ENCODE measurements at places on chromosomes 4 and X. TPM values are rescaled to one million over a fixed set of nuclear protein-coding genes. Genes with fewer than 3 reads are reported as not detected.

TIGD2 gene
- total RNA-seq, result 23.9 TPM

S100G gene
- total RNA-seq, result not detected

DCAF12L1 gene
- 0.49 TPM for total RNA-seq

TBX22 gene
- 1.3 TPM for total RNA-seq

ZFP42 gene
- 0.33 TPM for total RNA-seq

CTAG1A gene
- not detected for total RNA-seq

DRP2 gene
- 3.7 TPM for total RNA-seq

RLIM gene
- total RNA-seq, result 82.5 TPM

ITIH6 gene
- total RNA-seq, result 0.11 TPM

VEGFD gene
- 0.38 TPM for total RNA-seq

IBSP gene
- total RNA-seq, result not detected

Data from camera-type eye (tissue), 1 donor.